ENCODE measurements at places on chromosomes 11 and 22.

DNA sequence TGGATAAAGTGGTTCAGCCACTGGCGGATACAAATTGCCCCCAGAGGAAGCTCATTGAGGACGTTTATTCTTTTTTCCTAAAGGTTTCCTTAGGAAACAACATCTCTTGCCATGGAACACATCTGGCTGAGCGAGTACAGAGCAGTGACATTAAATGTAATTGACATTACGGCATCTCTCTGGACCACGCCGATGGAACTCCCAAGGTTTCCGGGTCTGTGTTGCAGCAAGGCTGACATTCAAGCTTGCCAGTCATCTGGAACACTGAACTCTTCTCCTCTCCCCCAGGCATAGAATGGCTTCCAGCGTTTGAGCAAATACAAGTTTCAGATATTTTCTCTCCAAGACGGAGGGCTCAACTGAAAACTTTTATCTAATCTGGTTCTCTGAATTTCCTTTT lies 42.1 kb downstream of the CLMP start:
- DNase-seq, result no peak

DNA sequence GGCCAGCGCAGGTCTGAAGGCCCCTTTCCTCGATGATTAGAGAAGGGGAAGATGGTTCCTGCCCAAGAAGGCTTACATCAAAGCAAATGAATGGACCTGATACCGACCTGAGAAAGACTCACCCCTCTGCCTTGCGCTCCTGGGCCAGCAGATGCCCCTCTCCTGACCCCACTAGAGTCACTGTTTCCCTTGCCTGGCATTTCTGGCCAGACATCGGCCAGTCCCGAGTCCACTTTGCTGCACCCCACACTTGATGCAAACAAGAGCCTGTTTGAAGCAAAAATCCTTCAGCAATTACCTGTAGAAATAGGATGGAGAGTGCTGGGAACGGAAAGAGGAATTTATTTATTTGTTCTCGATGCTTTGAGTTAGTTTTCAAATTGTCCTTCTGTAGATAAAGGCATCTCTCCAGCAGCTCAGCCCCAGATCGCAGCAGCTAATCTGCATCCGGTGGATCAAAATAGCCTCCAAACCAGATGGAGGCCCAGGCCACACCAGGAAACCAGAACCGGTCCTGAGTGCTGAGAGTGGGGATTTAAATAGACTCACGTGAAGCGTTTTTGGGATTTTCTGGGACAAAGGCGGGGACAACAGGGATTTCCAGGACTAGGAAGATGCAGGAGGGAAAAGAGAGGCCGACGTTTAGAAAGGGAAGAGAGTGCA lies 148.6 kb downstream of the TRIM29 start:
- no peak for DNase-seq

- no peak for DNase-seq
These were observed 19.2 kb upstream of the SLC5A12 start for GRCh38 chr11:26741036-26741435.

DNA sequence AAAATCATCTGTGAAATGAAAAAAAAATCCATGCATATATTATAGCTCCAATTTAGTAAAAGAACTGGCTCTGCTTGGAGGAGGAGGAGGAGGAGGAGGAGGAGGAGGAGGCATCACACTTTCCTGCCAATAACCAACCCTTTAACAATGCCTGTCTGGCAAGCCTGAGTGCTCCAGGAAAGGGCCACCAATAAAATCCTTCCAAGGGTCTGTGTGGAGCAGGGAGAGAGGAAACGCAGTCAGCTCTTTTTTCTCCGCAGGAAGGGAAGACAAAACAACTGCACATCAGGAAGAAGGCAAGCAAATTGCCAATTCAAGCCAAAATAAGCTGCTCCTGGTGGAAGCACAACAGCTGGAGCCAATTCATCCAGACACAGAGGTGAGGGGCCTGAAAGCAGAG lies 139.0 kb downstream of the KCNC1 start:
- DNase-seq, result no peak

DNA sequence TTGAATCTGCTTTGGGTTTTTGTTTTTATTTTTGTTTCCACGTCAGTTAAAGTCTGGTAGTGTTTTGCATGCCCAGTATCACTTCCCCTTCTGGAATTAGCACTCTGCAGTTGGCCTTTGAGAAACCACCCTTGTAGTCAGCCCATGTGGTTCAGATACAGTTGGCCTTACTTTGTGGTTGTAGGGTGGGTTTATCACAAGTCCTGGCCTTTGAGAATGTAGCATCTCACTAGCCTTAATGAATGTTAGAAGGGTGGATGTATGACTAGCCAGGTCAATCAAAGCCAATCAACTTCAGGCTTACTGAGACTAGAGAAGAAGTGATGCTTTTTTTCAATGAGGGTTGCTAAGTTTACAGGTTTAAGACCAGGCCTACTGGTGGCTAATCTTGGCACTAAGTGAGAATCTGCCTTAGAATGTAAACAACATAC lies 19.8 kb downstream of the ARL14EP start:
- DNase-seq, result no peak

DNA sequence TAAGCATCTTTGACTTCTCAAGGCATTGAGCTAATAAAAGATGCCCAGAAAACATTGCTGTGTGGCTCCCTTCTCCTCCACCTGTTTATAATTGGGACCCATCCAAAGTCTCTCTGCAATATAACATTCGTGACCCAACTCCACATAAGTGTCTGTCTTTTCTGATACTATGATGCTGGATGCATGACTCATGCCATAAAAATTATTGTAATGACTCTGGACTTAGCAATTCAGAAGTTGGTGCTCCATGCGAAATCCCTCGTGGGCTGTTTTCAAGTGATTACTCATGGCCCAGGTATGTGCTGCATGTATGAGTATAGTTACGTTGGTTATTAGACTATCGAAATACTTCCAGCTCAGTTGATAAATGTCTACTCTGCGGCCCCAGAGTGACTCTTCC lies 11.7 kb downstream of the FJX1 start:
- no peak for DNase-seq

GRCh38 chr11:45233804-45234170 lies 52.4 kb downstream of the SYT13 start:
- DNase-seq, result no peak

- no peak for DNase-seq
These were observed 11.4 kb upstream of the MUC5AC start for GRCh38 chr11:1146365-1146764.

DNA sequence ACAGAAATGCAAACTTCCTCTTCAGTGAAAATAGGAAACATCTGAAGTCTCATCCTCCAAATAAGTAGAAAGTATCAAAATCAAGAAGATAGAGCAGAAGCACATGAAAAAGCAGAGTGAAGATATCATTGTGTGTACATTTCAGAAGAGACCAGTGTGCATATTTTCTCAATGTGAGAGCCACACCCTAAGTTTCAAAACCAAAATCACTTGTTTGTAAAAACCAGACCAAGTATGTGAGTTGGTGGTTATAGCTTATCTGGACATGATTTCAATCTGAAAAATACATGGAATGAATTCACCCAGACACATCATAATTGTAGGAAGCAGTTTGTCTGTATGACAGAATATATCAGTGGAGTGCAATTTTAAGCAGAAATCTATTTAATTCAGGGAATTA lies 536.0 kb downstream of the JRKL start:
- DNase-seq, result no peak

DNA sequence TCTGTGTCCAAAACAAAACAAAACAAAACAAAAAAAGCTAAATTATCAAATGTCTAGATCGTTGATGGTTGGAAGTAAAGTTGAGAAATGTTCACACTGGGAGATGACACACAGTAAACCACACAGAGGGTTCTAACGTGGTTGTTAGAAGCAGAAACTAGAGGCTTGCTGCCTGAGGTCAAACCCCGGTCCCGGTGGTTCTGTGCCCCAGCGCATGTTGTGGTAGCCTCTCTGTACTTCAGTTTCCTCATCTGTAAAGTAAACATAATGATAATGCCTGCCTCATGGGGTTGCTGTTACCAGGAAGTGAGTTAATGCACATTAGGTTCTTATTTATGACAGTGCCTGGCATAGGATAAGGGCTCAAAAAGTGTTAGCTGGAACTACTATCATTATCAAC lies 33.4 kb downstream of the PPARA start:
- DNase-seq, result no peak

- no peak for DNase-seq
These were observed 2.8 kb downstream of the EHD1 start for GRCh38 chr11:64875369-64876228.
